ENCODE measurements at places on chromosomes 5 and 9.

- no peak for DNase-seq
These were observed 61.4 kb upstream of the FST start for GRCh38 chr5:53418826-53419658.

GRCh38 chr9:110168486-110168885 is 39.5 kb downstream of the C9orf152 start:
- DNase-seq = no peak

DNA sequence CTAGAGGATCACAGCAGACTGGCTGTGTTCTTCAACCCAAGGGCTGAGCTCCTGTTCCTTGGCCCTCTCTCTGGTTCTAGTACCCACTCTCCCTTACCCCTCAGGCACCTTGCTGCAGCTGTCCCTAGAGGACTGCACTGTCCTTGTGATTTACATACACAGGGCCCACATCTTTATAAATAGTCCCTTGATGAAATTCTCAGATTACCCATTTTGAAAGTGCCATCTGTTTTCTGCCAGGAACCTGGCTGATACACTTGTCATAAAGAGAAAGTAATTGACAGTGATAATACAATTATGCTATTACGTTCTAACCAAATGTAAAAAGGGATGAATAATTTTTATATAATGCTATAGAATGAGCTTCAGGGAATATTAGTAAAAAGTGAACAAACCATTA is 16.5 kb upstream of the SPARC start:
- no peak for DNase-seq

GRCh38 chr5:159262859-159263568 is at the start of gene UBLCP1:
Gene UBLCP1, plus strand, starts transcription at chr5:159263290. Its CDS starts 5,626 bp downstream, at chr5:159268916.
- peak; percentile 67 for DNase-seq

- no peak for DNase-seq
These were observed 235.9 kb downstream of the DMRTA1 start for GRCh38 chr9:22682536-22682935.

- DNase-seq = no peak
These were observed 2.4 kb downstream of the ZNF483 start for GRCh38 chr9:111527347-111527746.

GRCh38 chr9:131227112-131227958 is 49.0 kb downstream of the FAM78A start:
- DNase-seq = no peak

DNA sequence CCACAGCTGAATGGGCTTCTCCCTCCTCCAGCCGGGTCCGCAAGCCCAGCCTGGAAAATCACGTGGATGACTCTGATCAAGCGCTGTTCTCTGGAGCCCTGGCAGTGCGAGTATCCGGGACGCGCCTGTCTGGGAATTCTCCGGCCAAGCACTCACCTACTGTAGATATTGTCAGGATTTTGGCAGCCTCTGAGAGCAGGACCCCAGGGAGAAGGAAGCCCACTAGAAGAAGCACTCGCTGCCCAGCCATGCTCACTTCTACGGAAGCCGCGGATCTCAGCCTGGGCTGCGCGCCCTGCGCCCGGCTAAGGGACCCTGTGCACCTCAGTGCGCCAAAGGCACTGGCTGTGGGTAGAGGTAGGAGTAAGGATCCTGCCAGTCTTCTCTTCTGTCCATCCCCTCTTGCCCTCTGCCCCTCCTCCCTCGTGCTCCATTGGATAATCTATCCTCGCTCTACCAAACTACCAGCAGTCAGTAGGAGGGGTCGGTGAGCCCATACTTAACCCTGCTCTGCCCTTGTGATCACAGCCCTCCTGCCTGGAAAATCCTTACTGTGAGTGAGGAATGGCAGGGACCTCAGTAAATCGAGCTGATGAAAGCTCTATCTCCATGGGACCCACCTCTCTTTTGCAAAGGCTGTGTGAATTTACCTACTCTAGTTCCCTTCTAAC is at the start of gene UGT3A2:
UGT3A2 (minus strand) TSS at position 343 of the 671 bp plus-strand sequence; CDS start at position 250, 93 bp downstream.
- DNase-seq = no peak

- DNase-seq = no peak
These were observed 1091.6 kb downstream of the PTPRD start for GRCh38 chr9:9521033-9521779.

DNA sequence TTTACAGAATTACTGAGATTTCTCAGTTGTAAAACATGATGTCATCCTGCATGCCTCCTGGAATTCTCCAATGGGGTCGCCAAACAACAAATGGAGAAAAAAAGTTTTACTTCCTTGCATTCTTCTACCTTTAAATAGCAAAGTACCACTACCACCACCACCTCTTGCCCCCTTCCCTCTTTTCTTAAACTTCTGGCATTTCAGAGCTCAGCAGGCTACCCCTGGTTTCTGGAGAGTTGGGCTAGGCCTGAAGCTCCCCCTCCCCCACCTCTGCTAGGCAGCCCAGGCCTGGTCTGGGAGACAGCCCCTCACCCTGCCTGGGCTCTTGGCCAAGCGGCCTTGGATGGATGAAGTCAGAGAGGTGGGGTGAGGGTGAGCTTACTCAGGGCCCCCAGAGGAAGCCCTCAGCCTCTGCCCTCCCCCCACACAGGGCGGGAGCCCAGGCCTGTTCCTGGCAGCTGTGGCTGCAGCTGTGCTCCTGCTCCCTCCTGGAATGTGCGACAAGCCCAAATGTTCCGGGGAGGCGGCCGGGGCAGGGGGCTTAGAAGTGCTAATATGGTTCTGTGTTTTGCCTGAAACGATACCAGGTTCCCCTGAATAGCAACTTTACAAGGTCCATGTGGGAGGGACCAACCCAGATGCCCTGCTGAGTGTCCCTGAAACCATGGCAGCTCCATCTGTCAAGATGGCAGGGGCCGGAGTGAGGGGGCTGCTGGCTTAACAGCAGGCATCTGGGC is 6.0 kb upstream of the CCIN start:
- no peak for DNase-seq

DNA sequence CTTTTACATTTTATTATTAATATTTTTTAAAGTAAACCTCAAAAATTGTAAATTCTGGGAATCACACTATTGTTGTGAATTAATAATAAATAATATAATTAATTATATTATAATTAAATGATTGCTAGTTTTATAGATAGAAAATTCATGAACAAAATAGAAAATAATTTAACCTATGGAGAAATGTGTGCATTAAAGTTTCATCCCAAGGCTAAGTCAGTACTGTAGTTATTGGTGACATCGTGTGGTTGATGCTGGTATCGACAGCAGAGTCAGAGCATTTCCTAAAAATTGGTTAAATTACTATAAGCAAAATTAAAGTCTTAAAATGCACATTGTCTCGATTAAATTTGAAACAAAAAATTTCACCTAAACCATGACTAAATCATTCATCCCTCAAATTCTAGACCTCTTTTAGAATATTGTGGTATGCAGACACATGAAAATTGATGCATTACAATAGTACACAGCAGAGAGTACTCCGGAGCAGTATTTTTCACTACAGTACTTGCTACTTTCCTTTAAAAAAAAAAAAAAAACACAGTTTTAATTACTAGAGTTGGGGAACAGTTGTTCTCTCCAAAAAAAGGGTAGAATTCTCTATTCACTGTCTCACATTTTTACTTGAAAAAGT is 73.9 kb downstream of the RORB start:
- no peak for DNase-seq

- DNase-seq = no peak
These were observed 13.4 kb downstream of the SQSTM1 start for GRCh38 chr5:179834120-179834519.

GRCh38 chr9:113609562-113610318 is 146.2 kb downstream of the RGS3 start:
- DNase-seq = no peak

- no peak for DNase-seq
These were observed 100.9 kb downstream of the SMARCA2 start for GRCh38 chr9:2116073-2116472.

DNA sequence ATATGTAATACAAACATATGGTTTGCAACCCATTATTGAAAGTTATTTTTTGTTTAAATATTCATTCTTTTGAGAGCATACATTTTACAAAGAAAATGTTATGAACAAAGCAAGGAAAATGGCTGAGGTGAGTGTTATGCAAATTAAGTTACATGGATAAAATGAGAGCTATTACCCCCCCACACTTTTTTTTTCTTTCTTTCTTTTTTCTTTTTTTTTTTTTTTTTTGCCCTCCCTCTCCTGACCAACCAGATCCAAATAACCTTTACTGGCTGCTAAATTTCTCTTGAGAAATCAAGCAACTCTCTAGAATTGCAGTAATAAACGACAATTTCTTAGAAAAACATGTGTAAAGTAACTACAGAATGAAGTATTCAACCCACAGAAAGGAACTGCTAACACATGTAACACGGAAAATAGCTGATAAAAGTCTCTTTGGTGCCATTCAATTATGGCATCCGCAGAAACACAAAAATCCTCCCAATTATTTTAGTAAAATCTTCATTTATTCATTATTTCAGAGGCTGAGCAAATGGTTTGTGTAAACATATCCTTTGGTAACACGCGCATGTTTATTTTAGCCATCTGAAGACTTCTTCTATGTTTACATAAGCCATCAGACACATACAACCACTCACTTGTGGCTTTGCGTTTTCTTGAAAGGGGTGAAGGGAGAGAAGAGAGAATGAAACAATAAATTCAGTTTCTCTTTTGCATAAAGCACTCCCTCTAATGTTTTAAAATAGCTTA is 216.1 kb downstream of the NFIB start:
- no peak for DNase-seq

DNA sequence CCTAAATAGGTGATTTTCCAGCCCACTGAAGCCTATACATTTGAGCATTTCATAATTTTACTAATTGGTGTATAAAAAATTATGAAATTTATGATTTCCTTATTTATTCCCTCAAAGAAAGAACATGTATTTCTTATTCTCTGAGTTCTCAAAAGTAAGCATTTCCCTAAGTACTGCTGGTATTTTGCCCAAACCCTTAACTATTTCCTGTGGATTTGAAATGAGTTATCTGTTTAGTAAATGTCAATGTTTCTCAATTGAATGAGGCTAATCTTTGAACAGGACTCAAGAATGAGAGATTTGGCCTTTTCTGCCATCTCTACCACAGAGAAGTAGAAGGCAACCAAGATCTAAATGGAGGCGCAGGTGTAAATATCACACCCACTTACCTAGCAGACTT is 751.7 kb downstream of the TLE1 start:
- DNase-seq = no peak

DNA sequence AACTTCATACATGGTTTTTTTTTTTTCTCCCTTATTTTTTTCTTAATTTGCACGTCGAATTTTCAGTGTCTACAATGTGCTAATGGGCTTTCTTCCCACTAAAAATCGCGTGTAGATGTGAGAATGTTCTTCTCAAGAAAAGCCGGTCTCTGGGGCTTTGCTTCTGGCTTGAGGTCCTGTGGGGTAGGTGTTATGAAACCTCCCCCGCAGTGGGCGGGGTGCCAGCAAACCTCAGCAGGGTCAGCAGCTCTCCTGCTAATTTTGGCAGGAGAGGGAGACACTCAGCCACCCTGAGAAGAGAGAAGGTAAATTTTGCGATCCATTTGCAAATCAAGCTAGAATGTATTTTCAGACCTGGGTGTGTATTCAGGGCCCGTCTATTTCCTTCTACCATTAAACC is 59.9 kb downstream of the NPR3 start:
- DNase-seq = no peak

DNA sequence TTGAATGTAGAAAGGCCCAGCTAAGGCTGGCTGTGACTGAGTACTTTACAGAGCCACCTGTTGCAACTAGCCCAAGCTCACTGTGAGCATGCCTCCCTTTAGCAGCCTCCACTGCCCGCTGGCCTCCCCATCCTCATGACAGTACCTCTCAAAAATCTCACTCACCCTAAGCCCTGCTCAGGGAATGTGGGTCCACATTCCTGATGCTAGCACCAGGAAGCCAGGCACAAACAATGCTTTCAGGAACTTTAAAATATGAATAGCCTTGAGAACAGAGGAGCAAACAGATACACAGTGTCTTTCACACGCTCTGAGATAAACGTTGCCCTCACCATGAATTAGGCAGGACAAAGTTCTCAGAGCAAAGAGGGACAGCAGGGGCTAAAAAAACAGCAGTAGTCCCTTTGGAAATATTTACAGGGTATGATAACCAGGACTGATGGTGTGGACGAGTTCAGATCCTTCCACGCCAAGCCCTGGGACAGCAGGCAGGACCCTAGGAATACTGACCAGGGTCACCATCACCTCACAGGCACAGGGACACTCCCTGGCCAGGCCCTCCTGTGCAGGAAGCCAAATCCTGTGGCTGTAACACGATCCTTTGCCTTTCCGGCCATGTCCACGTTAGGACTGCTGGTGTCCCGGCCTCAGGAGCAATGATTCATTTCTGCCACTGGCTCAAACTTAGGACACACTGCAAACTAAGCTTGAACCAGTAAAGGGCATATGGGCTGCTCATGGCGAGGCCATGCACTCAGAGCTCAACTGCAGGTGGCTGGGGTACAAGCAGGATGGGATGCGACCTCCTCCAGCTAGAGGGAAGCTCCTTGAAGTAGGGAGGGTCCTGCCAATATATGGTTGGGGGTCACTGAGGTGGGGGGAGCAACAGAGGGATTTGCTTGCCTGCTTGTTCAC is 9.6 kb downstream of the ACSL6 start:
- no peak for DNase-seq

DNA sequence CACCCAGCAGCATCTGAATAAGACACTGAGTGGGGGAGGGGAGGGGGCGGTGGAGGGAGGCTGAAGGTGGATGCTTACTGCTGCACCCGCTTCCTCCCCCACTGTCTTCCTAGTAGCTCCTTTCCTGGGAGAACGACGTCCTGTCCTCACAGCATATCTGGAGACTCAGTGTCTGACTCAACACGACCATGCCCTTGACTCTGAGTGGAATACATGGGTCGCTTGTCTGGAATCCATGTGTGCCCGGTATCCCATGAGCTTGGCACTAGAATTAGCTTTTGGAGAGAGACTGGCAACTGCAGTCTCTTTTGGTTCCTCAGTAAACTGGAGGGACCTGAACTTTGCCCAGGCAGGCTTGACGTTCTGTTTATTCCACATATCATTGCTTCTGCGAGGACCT is 125.4 kb upstream of the FAM120A start:
- no peak for DNase-seq
